ENCODE measurements at places on chromosomes 3 and 15.

- DNase-seq: no peak
Observed at GRCh38 chr3:106126067-106126845, 257.4 kb upstream of the CBLB start.

DNA sequence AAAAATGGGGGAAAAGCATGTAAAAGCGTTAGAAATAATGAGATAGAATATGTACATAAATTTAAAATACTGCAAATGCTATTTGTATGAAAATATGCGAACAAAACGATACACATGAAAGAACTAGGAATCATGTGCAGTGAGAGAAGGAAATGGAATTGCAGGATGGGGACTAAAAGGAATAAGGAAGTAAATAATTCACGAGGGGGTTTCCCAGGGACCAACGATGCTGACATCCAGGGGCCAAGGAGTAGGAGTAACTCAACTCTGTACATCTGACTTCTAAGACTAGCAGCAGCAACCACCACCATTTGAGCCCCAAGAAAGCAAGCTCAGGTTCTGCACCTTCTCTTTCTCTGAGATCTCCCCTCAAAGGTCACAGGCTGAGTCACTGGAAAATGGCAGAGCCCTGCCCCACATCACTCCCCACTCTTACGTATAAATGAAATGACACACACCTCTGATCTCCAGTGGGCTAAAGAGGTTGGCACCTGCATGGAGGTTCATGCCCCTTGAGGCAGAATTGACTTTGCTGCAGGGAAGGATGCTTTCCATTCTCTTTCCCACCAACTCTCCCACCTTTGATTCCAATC is 100.0 kb upstream of the DLG1 start:
- DNase-seq: no peak

DNA sequence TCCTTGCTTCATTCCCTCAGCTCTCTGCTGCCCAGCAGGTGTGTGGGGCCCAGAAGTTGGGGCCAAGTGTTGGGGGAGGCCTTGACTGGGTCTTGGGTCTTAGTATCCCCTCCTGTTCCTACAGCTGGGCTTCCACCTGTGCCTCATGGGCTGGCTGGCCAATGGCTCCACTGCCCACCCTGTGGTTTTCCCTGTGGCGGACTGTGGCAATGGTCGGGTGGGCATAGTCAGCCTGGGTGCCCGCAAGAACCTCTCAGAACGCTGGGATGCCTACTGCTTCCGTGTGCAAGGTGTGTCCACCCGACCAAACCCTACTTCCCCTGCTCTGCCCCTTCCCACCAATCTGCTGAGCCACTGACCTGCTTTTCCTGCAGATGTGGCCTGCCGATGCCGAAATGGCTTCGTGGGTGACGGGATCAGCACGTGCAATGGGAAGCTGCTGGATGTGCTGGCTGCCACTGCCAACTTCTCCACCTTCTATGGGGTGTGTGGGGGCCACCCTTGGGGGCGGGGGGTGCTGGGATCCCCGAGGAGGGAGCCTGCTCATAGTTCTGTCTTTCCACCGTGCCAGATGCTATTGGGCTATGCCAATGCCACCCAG is 10.9 kb downstream of the NT5DC2 start:
- DNase-seq: no peak

DNA sequence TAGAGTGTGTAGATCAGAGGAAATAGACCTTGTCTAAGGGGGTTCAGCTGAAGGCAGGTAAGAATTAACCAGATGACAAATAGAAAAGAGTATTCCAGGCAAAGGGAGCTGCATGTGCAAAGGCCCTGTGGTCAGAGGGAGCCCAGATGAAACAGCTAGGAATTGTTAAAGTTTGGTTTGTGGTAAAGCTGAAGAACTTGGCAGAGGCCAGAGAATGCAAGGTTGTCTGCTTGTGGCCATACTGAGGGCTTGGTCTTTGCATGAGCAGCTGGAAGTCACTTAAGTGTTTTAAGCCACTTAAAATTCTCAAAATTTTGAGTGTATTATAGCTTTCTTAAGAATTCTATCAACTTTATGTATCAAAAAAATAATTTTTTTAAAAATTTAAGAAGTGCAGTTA is 116.5 kb downstream of the NEK10 start:
- no peak for DNase-seq

DNA sequence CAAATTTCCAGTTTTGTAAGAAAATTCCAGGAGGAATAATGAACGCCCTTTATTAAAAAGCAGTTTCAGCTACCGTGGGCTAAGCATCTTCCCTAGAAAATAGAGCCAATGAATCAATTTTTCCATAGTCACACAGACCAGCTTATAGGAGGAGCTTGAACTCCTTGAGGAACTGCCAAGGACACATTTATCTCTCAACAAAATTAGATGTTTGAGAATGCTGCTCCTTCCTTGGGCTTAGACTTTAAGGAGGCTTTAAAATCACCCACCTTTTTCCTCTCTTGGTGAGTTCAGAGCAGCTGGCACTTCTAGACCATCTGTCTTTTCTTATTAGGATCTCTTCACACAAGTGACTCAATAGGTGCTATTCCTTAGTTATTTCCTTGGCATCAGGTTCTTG is 588.0 kb downstream of the SQOR start:
- no peak for DNase-seq

GRCh38 chr3:172148241-172148640 is 108.9 kb downstream of the FNDC3B start:
- DNase-seq: no peak

DNA sequence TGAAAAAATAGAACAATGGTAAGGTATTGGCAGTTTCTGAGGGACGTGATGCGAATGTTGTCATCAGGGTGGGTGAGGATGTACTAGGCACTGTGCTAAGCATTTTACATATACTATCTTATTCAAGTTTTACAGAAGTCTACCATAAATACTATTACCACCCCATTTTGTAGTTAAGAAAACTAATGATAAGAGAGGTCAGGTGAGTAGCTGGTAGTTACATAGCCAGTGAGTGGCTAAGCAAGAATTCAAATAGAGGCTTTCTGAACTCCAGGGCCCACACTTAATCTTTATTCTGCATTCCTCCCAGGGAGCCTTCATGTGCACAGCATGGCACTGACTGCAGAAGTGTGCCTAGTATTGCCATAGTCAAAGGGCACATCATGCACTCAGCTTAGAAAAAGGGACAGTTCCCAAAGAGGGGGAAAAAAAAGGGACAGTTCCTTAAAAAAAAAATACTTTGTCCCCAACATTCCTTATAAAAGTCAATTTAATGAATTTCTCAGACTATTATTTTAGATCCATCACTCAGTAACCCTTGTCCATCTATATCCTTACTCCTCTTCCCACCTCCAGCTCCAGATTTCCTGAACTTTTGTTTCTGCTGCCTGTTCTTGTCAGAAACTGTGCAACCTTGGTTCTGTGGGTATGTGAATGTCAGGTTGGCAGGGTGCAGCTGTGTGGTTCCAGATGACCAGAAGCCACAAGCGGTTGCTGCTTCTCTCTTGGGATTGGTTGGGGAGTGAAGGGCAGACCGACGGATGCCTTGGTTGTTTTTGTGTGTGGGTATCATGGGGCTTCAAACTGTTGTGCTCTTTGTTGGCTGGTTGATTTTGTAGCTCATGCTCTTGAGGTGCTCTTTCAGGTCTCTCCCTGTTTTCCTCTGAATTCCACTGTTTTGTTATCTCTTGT is 8.3 kb downstream of the MAPKBP1 start:
- no peak for DNase-seq

DNA sequence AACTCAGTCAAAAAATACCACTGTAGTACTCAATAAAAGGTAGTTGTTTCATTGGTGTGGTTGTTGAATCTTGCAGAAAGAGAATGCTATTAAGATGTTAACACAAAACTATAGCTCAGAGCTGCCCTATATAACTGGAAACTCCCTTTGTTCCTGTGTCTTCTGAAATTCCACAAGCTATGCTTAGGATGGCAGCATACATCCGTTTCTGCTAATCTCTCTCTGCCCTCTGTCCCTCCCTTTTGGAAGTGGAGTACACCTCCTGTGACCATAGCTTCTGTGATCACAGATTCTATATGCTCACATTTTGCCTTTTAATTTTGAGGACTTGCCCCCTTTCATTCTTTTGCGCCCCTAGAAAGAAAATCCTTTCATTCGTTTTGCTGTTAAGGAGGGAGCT is 33.7 kb downstream of the ARPP21 start:
- DNase-seq: no peak

- DNase-seq: no peak
Observed at GRCh38 chr15:62486041-62486440, 321.0 kb upstream of the C2CD4B start.

DNA sequence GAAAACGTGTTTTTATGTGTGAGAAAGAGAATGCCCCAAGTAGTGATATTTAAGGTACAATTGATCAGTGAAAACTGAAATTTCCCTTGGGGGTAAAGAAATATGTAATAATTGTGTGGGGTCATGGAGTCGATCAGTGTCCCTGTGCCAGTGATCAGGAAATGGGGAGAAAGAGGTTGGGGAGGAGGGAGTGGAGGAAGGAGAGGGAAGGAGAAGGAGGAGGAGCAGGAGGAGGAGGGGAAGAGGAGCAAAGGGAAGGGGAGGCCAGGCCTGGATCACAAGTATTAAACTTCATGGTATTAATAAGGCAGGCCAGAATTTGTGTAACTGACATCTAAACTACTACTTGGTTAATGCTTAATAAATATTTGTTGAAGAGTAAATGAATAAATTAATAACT is 30.4 kb downstream of the THSD4 start:
- no peak for DNase-seq

DNA sequence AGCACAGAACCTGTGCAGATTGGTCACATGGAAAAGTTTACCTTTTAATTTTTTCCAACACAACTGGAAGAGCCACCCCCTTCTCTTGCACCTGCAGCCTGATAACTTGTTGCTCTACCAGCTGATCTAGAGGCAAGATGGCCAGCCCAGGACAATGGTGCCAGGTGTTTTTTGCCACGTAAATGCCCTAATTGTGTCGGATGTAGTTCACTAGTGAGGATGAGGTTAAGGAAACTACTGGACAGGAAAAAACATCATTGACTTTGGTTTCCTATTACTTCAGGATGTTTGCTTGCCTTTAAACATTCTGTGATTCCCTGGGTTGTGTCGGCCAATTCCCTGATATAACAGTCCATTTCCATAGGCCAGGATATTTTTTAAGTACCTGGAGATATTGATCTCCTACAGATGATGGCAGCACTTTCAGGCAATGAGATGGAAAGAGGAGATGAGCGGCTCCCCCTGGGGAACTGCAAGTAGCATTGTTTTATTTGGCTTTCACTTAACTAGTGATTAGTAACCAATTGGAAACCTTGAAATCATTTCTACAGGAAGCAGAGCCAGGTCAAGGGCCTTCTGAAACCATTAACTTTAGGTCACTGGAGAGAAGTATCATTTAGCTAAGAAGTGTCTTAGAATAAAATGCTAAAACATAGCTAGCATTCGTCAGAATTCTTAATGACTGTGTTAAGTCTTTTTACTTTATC is 72.5 kb downstream of the OSBPL10 start:
- DNase-seq: no peak

DNA sequence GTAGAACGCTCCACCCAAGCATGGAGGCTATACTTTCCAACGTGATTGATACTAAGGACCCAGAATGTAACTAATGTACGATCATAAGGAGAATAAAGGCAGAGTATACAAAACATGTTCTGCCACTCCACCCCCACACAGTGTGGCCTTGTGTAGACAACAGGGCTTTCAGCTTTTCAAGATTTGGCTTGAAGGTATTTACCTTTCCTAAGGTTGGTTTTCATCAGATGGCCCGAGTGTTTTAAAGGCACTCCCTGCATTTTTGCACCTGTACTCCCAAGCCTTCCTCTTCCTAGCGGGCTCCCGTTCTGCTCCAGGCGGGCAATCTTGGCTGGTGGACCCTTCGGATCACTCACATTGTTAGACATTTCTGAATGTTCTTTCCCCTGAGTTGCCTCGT is 4.6 kb downstream of the SATB1 start:
- DNase-seq: no peak

DNA sequence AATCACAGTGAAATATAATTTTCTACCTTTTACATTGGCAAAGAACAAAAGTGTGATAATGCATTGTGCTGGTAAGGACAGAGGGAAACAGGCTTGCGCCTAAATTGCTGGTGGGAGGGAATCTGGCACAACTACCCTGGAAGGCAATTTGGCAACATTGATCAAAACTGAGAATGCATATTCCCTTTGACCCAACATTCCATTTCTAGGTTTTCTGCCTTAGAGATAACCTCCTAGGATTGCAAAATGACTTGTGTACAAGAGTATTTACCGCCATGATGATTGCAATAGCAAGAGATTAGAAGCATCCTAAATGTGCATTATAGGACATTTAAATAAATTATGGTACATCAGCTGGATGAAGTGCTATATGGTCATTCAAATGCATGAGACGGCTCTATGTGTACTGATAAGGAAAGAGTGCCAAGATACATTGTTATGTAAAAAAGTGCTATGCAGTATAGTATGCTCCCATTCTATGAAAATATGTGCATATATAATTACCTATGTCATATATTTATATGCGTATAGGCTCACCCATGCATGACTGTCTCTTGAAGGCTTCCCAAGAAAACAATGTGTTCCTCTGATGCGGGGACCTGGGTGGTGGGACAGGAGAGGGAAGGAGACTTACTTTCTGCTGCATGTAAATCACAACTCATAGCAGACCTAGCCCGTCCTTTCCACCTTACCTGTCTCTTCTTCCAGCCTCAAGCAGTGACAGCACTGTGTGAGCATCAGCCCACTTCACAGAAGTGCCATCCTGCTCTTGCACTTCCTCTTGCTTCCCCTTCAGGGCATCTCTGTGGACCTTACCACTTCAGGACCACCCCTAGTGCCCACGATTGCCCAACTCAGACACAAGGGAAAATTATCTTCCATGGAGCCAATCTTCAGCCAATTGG is 249.9 kb upstream of the TLE3 start:
- DNase-seq: no peak

DNA sequence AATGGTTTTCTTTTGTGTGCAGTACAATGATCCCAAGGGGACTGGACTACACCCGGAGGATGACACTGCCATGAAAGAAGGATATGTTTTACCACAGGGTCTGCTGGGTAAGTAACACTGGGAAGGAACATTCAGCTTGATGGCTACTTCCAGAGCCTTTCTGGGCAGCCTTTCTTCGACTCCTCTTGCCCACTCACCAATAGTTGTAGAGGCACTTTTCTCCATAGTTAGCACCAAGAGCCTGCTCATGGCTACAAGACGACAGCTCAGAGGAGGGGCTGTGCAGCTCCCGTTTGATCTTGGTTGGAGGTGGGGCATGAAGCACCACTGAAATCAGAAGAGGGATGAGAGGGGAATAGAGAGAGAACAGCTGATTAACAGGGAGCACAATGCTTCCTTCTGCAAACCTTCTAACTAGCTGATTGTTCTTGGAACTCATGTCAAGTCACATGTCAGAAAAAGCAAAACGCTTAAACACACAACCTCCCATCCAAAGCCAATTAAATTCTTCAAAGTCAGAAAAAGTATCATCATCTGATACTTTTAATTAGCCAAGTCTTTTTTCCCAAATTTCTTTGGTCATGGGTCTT is 27.9 kb downstream of the ETV5 start:
- no peak for DNase-seq

DNA sequence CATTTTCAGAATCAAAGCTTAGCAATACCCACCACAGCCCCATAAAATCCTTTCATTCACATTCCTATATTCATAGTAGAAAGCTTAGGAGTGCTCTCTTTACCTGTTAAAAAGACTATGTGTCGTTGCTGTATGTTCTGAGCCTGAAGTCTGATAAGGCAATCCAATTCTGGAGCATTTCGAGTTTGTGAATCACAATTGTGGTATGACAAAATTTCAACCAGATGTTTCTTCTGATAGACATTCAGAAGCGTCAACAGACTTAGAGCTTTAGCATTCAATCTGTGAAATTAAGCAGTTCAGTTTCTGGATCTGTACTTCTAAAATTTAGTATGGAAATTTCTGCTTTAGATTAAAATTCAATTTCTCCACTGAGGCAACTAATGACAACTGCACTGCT is 58.3 kb downstream of the TASOR start:
- DNase-seq: no peak

Measured in CD4-positive, alpha-beta T cell treated with Interleukin-12 subunit alpha and Interleukin-12 subunit beta, for 1 hour (primary cell).